ENCODE measurements at places on chromosomes 6 and 20. TPM values are rescaled to one million over a fixed set of nuclear protein-coding genes. Genes with fewer than 3 reads are reported as not detected.

The GLP1R gene
- not detected for total RNA-seq

The SLC32A1 gene
- total RNA-seq: not detected

The PPP1R3G gene
- 0.40 TPM for total RNA-seq

The ANKRD66 gene
- total RNA-seq: not detected

The OLIG3 gene
- total RNA-seq: 0.12 TPM

The SPATA25 gene
- total RNA-seq: not detected

The CNBD2 gene
- total RNA-seq: 7.1 TPM

The CST3 gene
- total RNA-seq: 267 TPM

The HLA-DOA gene
- not detected for total RNA-seq

The GSTA3 gene
- not detected for total RNA-seq

The MATN4 gene
- total RNA-seq: not detected
